Stimulated activated CD4-positive, alpha-beta T cell treated with anti-CD3 and anti-CD28 coated beads, TNF-alpha, amount 100 ng/mL, for 24 hours (primary cell): ENCODE measurements at places on chromosomes 1 and 21.

- no peak for DNase-seq
These were observed 52.3 kb downstream of the BACE2 start for GRCh38 chr21:41220208-41220733.

DNA sequence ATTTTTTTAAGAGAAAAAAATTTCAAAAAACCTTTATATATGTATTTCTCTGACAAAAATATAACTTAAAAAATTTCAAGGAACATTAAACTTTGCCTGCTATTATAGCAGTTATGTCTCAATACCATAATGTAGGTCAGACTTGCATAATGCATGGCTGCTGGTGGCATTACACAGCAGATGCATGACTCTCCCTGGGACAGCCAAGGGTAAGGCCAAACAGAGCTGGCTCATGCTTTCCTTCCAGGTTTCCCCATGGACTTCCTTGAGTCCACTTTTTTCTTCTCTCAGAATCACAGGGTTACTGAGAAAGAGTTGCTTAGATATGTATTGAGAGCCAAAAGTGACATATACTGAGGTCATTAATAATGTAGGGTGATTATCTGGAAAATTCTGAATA, 43.7 kb downstream of the RHOU start:
- no peak for DNase-seq

DNA sequence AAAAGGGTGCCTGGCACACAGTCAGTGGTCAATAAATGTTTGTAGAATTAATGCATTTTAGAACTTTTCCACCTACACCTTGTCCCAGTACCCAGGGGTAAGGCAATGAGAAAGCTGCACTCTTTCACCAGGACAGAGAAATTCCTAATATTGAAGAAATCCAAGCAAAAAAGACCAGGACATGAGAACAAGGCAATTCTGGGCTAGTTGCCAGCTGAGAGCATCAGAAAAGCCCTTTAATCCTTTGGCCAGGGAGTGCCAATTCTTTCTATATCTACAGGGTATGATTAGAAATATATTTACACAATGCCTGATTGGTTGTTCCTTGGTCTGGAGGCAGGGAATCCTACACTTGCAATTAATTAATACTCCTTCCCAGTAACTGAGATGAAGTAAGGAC, 492.4 kb upstream of the NFIA start:
- no peak for DNase-seq

GRCh38 chr1:178684542-178685000, 40.5 kb upstream of the RALGPS2 start:
- DNase-seq: no peak

GRCh38 chr1:82786883-82787282, 986.1 kb downstream of the ADGRL2 start:
- DNase-seq: no peak

DNA sequence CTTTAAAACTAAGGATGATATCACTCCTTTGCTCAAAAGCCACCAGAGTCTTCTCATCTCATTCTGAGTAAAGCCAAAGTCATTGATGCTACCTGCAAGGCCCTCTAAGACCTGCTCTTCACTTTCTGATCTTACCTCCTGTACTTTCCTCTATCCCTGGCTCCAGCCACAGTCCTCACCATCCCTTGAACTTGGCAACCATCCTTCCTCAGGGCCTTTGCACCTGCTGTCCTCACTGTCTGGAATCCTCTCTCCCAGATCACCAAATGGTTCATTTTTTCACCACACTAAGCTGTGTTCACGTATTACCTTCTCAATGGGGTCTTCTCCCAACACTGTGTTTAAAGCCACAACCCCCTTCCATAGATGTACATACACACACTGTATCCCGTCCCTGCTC, 4.3 kb upstream of the PHLDA3 start:
- no peak for DNase-seq

DNA sequence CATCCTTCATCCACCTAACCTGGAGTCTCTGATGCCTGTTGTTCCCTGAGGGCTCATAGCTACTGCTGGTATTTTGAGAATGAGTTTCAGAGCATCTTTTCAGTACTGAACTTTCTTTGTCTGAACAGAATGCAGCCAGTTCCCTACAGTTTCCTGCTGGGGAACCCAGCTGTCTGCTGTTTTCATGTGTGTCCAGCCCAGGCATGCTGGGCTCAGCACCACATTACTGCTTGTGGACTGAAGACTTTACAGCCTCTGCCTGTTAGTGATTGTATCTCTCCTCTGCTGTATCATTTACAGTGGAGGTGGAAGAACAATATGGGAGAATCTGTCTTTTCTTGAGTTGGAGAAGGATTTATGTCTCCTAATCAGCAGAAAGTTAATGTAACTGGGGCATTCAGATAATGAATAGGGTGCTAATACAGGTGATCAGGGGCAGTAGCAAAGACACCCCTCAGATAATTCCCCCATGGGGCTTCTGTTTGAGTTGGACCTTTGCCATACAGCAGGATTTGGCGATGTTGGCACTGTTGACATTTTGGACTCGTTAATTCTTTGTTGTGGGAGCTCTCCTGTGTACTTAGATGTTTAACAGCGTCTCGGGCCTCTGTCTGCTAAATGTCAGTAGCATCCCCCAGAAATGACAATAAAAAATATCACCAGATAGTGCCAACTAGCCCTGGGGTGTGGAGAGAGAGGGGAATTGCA, 207.7 kb downstream of the HHAT start:
- no peak for DNase-seq
